Anterior cingulate cortex (tissue), 58 donors: ENCODE measurements at places on chromosomes 5 and 9.

DNA sequence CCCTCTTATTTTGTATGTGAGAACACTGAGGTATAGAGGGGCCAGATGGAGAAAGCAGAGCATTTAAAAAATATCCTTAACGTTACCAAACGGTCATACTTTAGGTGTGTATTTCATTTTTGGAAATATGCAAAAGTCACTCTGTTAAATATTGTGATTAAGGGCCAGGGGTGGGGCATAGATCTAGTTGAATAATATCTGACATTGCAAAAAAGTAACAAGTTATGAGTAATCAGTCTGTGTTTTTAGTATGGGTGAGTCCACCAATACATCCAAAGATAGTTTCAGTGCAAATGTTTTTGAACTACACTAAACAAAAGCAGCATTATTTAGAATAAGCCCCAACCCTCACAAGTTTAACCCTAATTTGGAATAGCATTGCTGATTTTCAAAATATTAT, 45.3 kb upstream of the CCDC112 start:
- DNase-seq: no peak

GRCh38 chr9:134515026-134515821, 126.4 kb upstream of the COL5A1 start:
- no peak for DNase-seq

DNA sequence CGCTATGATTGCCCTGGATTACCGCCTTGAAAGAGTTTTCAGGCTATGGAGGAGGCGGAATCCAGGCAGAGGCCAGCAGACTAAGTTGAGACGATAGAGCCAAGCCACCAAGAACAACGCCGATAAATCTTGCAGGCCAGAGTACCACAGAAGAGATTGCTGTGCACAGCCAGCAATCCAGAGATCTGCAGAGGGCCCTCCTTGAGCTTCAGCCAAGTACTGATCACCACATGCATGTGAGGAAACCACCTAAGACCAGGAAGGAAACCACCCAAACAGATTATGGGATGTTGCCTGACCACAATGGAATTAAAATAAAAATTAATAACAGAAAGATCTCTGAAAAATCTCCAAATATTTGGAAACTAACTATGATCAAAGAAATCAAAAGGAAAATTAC, 74.9 kb downstream of the GCNT4 start:
- no peak for DNase-seq

- DNase-seq: no peak
Observed at GRCh38 chr5:52773342-52773741, 14.4 kb upstream of the ITGA1 start.

DNA sequence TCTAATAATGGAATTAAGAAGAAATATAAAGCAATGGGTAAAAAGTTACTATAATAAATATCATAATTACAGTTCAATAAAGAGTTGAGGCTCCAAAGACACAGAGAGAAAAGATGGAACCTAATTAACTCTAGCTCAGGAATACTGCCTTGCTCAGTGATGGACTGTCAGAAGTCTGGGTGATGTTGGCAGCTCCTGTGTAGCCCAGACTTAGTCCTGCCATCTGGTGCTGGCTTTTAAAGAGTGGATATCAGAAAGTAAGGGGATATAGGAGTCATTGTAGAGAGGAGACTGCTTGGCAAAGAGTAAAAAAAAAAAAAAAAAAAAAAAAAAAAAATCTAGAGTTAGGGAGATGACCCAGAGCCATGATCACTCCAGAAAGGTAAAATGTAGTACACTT, 551.9 kb upstream of the DMAC1 start:
- no peak for DNase-seq

DNA sequence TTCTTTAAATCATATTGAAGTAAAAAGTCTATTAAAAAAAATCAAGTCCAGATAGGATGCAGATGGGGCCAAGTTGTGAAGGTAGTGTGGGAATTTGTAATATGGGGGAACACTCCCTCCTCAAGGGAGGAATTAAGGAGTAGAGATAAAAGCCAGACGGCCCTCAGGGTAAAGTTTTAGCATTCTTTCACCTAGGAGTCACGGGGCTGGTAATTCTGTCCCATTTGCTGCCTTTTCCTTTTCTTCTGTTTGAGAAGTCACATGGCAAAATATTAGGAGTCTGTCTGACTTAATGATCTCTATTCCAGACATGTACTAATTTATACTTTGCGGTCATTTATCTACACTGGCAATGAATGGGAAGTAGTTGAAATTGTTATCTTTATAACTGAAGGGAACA, 61.9 kb downstream of the SNX24 start:
- no peak for DNase-seq

GRCh38 chr5:79856456-79857055, 134.5 kb downstream of the MTX3 start:
- no peak for DNase-seq

- no peak for DNase-seq
Observed at GRCh38 chr5:37867654-37868053, 27.8 kb upstream of the GDNF start.

- DNase-seq: no peak
Observed at GRCh38 chr9:970151-970996, 6.1 kb upstream of the DMRT3 start.

DNA sequence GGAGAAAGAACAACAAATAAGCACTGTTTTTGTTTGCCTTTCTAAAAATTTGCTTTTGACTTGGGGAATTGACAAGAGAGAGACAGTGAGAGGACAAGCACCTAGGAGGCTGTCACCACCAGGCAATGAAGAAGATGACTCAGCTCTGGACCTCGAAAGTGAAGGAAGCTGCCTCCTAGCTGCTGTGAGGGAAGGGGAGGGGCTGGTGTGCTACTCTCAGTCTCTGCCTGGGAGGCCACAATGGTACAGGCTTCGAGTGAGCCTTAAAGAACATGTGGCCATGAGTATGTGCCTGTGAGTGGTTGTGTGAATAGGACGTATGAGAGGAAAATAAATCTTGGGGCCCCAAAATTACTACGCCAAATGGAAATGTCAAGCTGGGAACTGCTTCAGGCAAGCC, 7.1 kb upstream of the PLK2 start:
- DNase-seq: no peak

GRCh38 chr5:109718632-109719031, 28.9 kb downstream of the MAN2A1 start:
- DNase-seq: no peak

DNA sequence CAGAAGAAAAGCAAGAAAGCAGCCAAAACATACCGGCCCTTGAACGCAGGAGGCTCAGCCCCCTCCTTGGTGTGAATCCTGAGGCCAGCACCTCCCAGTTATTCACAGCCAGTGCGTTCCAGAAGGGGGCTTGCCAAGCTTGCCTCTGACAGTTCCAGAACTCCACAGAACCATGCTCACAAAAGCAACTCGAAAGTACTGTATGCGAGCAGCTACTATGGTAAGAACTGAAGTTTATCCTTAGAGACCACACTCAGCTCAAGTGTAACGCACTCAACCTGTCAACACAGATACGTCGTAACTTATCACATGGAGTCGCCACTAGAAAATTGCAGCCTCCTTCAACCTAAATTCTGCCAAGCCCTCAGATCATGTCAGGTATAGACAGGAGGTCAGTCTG, 1.4 kb downstream of the UBAC1 start:
- no peak for DNase-seq

DNA sequence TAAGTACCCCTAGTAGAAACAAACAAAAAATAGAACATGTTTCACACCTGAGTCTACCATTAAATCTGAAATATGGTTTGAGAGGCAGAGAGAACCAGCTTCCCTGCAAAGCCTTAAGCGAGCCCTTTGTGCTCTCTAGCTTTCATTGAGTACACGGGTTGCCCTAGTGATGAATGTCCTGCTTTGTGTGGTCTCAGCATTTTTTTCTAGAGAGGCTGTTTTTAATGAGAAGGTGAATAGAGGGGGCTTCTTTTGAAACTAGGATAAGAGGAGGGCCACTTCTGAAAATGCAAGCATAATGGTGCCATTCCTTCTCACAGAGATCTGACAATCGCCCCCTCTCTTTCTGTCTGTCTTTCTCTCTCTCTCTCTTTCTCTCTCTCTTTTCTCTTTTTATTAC, 131.3 kb downstream of the MACIR start:
- DNase-seq: no peak

- no peak for DNase-seq
Observed at GRCh38 chr5:149959406-149960236, 937 bp upstream of the SLC26A2 start.

- DNase-seq: no peak
Observed at GRCh38 chr9:118761016-118761790, 608.0 kb downstream of the BRINP1 start.

DNA sequence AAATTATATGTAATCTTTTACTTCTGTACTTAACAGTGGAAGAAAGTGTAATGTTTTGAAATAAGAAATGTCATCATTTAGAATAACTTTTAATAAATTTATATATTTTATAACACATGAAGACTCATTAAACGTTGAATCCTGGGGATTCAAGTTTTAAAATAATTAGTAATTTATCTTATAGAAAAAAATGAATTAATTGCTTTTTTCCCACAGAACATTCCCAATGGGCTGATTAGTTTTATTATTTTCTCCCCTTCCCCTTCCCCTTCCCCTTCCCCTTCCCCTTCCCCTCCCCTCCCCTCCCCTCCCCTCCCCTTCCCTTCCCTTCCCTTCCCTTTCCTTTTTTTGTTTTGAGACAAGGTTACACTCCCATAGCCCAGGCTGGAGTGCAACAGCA, 79.7 kb downstream of the MRPS30 start:
- DNase-seq: no peak

DNA sequence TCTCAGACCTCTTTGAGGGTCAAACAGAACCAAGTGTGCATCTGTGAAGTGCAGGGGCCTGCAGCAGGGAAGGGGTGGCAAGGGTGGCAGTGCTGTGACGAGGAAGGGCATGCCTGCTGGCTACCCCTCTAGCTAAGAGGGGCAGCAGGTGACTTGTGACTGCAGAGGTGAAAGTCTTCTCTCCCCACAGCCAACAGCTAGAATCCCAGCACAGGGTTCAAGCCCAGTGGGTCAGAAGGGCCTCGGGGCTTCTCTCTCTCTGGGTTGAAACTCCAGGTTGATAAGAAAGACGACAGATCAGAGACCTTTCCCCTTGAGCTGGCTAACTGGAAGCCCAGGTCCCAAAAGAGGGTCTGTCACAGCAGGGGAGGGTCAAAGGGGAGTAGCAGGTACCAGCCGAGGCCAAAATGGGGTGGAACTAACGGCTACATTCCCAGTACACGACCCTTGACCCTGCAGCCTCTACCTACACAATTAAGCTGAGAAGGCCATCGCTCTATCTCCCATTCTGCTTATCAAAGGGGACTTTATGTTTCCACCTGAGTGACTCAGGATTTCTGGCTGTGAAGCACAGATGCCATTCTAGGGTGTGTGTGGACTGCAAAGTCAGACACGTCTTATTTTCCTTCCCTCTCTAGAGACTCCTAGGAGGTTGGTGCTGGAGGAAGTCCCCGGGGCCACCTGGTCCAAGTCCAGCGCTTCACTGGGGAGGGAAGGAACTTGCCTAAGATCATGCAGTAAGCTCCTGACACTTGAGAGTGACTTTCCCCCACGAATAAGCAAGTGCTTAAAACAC, 14.6 kb downstream of the ANKS6 start:
- no peak for DNase-seq

DNA sequence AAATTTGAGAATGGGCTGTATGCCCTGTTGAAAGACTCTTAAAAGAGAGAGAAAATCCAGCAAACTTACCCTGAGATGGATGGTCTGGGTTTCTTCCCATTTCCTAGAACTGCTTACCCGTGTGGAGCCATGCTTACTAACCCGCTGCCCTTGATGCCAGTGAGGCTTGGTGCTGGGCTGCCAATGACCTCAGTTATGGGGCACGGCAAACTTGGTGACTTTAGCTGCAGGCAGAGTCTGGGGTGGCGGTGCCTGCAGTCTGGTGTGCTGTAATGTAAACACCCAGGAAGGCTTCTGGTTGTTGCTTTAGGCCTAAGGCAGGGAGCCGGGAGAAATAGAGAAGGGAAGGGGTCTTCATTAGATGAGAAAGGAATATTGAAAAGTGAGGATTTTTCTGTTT, 7.3 kb upstream of the TENT4A start:
- no peak for DNase-seq

- no peak for DNase-seq
Observed at GRCh38 chr5:67897980-67898379, 317.6 kb upstream of the PIK3R1 start.

- no peak for DNase-seq
Observed at GRCh38 chr9:132993511-132993939, 15.0 kb downstream of the GFI1B start.

DNA sequence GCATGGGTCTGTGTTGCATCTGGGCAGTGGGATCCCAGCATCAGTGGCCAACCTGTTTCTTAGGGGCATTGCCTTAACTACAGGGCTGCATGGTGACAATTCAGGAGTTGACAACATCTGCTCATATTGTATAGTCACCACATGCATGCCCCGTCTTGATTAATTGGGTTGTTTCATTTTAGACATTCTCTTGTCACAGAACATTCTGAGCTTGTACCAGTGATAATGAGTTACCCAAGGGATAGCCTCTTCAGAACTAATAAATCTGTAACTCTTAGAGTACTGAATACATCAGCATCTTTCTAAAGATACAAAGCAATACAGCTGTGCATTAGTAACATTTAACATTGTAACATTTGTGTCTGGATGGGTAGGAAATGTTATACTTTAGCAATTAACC, 426.5 kb upstream of the CD180 start:
- no peak for DNase-seq

- DNase-seq: no peak
Observed at GRCh38 chr5:120405923-120406322, 58.2 kb upstream of the PRR16 start.

- DNase-seq: no peak
Observed at GRCh38 chr9:71333321-71333720, 211.9 kb upstream of the TRPM3 start.

- DNase-seq: no peak
Observed at GRCh38 chr5:95973793-95974325, 12.2 kb upstream of the ELL2 start.

DNA sequence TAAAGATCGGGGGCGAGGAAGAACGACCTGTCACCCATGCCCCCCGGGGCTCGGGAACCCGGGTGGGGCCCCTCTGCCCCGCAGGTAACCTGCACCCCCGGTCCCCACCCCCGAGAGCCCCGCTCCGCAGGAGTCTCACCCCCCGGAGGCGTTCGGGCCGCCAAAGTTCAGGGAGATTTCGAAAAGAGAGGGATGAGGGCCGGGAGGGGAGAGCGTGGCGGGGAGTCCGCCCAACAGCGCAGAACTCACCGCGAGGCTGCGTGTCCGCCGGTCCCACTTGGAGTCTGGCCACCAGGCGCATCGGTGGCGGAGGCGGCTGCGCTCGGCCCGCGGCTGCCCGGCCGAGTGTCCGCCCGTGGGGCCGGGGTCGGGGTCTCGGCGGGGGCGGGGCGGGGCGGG, at the start of gene PHF19:
Gene PHF19 (minus strand): TSS at position 347 of the 399 bp plus-strand sequence. CDS start 2,447 bp downstream, outside the sequence.
- no peak for DNase-seq

GRCh38 chr9:123998278-123998925, 13.2 kb upstream of the LHX2 start:
- DNase-seq: no peak

DNA sequence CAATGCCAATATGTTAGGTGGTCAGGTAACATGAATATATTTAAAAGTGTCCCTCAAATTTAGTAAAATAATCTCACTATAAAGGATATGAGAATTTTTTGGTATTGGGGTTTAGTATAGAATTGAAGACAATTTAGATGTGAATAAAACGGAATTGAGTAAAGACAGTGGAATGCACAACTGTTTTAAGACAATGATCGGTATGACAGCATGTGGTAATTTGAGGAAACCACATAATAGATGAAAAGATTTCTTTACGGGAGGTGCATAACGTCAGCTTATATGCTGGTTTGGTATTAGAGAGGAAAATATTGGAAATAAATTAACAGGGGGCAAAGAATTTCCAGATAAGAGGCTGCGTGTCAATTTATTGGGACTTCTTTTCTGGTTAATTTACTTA, 1043.2 kb downstream of the CDH18 start:
- no peak for DNase-seq

GRCh38 chr5:43244823-43245565, 53.0 kb downstream of the NIM1K start:
- no peak for DNase-seq
